Astrocyte of the hippocampus (primary cell): ENCODE measurements at places on chromosomes 5 and 9.

- no peak for DNase-seq
Observed at GRCh38 chr5:96616801-96617200, 45.4 kb upstream of the CAST start.

DNA sequence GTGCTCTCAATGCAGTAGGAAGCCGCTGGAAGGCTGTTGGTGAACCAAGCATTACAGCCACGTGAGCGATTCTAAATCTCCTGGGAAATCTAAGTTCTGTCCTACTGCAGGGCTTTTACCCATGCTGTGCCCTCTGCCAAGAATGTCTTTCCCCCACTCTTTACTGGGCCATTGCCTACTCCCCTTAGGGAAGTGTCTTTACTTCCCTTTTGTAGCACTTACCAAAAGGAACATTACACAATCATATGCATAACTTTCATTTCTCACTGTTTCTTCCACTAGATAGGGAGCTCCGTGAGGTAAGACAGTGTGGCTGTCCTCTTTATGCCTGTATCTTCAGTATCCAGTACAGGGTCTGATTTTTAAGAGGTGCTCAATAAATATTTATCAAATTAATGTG lies 241.7 kb upstream of the NR4A3 start:
- no peak for DNase-seq

DNA sequence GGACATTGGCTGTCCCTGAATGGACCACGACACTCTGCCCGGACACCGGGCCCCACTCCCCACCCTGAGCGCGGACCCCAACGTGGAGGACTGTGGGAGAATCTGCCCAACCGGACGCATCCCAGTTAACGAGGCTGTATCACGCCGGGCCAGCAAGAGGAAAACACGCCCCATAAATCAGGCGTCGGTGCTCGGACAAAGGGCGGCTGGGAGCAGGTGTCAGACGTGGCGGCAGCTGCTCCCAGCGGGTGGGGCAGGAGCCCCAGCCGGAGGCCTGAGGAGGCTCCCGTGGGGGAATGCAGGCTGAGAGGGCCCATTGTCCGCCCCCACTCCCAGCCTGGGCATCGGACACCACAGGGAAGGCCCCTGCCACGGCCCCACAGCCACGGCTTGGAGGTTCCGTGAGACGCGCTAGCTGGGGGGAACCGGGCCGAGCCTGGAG lies 19.2 kb downstream of the NOTCH1 start:
- DNase-seq: no peak

- peak; percentile 48 for DNase-seq
Observed at GRCh38 chr5:151094030-151094851, 13.4 kb upstream of the TNIP1 start.

DNA sequence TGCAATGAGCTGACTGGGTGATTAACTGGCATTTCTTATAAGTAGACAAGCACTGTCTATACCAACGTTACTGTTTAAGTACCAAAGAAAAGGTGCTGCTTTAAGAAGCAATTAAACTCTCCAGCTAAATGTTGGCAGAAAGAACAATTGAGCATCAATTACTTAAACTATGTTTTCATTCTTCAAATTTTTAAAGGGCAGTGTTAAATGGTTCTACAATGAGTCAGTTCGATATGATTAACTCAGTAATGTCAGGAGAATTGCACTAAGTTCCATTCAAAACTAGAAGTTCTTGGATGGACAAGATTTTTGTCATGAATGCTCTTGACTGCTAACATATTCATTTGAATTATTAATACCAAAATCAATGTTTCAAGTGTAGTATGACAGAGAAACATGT lies 593.7 kb downstream of the DNAH5 start:
- DNase-seq: peak; percentile 35

- DNase-seq: peak; percentile 18
Observed at GRCh38 chr5:43674536-43674935, 71.6 kb downstream of the NNT start.

- DNase-seq: peak; percentile 98
Observed at GRCh38 chr5:172902497-172903472, 56.4 kb upstream of the RPL26L1 start.

GRCh38 chr5:26060212-26060611 lies 978.2 kb downstream of the CDH9 start:
- no peak for DNase-seq

DNA sequence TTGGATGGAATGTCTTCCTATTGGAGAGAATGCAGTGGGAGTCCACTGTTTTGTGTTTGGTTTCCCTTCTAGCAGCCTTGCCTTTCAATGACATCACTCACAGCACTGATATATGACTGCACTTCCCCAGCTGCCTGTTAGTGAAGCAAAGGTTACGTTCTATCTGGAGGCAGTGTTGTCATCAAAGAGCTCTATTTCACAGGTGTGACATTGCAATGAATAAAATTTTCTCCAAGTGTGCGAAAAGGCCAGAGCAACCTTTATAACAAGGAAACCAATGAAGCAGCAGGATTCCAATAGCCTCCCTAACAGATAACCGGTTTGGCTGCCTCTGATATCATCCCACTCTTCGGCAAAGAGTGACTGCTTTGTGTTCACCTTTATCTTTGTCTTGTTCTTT lies 523.5 kb upstream of the ZNF608 start:
- no peak for DNase-seq

GRCh38 chr9:92508018-92508820 lies 25.9 kb upstream of the ASPN start:
- no peak for DNase-seq

- peak; percentile 44 for DNase-seq
Observed at GRCh38 chr5:176535101-176535663, 2.0 kb downstream of the RNF44 start.

DNA sequence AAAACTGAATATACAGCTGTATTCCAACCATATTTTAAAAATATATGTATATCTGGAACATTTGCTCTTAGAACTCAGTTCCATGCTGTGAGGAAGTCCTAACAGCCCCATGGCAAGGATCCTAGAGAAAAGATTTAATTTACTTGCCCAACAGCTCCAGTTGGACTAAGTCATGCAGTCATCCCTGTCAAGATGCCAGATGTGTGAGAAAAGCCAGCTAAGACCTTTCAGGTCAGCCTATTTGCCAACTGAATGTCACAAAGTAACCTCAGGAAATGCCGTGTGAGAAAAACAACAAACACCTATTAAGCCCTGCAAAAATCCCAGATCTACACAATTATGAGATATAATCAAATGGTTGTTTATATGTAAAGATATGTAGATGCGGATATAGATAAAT lies 416.3 kb downstream of the NR2F1-AS1 start:
- peak; percentile 83 for DNase-seq

DNA sequence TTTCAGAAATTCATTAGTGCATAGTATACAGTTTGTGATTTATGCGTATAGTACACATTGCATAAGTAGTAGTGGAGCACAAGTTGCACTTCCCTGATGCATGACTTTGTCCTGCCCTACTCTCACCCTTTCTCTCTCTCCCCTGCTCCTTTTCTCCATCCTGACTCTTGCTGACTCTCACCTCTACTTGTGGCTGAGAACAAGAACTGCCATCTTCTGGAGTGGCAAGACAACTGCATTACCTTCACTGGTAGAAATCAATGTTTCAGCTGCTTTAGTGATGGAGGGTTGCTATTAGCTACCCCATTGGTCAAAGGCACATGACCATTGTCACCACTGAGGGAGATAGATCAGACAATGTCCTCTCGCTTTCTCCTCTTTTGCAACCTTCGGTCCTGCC lies 26.9 kb downstream of the SPEF2 start:
- DNase-seq: no peak

GRCh38 chr9:101601904-101602765 lies 7.4 kb upstream of the PPP3R2 start:
- DNase-seq: peak; percentile 68

DNA sequence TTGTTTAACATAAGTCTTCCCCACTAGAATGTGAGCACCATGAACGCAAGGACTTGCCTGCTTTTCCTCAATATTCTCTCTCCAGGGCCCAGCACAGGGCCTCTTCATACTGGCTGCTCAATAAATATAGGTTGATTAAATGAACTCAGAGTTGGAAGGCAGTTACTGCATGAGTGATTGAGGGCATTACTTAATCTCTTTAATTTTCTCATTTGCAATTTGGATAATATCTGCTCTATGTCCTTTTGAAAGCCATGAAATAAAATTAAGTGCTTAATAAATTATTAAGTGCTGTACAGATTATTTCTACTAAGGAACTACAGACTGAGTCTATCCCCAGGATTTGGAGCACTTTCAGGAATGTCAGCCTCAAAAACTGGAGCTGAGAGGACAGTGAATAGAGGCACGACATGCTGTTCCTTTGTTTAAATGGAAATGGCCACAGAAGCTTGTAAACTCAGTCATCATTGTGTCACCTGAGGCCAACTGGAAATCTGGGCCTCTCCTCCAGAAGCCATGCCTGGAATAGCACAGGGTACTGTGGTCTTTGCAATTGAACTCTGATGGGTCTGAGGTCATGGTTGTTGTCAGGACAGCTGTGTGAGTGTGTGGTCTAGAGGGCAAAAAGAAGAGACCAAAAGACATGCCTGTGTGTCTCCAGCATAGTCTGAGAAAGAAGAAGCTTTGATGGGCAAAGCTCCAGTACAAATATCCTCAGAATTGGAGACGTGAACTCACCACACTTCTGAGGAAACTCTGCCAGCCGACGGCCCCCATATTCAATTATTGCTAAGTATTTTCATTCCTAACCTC lies 86.1 kb downstream of the SH3TC2 start:
- peak; percentile 58 for DNase-seq

GRCh38 chr5:172567843-172568242 lies 73.2 kb upstream of the NEURL1B start:
- no peak for DNase-seq

GRCh38 chr5:69467442-69468225 lies 25.0 kb upstream of the OCLN start:
- DNase-seq: no peak

DNA sequence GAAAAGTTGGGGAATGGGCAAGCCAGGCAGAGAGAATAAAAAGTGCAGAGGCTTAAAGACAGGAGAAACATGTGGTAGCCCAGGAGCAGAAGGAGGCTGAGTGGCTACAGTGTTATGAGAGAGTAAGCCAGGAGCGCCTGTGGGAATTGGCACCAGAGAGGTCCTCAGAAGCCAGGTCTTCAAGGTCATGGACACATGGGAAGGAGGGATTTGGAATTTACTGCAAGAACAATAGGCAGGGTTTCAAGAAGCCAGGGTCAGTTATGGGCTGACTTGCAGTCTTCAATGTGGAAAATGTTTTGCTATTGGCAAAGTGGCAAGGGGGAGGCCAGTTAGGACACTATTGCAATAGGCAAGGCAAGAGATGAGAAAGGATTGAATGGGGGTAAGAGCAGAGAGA lies 29.3 kb downstream of the ERAP1 start:
- no peak for DNase-seq

DNA sequence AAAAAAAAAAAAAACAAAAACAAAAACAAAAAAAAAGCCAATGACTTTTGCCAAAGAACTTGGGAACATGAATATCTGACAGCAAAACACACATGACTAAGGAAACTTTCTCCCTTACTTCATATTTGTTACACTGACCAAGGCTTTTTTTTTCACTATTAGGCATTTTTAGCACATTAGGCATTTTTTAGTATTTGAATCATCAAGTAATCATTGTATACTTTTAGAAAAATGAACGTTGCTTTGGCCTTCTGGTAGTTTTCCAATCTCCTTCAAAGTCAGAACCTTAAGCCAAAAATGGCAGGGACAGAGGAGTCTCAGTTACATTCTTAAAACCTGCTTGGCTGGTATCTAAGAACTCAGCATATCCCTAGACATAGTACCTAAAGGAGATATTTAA lies 19.3 kb downstream of the NREP start:
- no peak for DNase-seq

DNA sequence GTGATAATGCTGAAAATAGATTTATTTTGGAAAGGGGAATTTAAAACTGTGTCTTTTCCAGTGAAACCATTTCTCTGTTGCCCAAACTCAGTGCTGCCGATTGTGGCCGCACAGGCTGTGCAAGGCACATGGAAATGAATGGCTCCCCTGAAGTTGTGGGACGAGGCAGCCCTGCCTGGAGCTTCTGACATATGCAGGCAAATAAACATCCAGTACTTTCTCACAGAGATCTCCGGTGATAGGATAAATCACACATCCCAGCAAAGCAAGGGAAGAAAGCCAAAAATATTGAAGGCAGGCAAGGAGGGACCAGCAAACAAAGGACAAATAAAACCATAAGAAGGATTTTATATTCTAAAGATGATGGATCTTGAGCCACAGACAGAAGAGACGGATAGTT lies 464.5 kb downstream of the MTRR start:
- DNase-seq: no peak

- no peak for DNase-seq
Observed at GRCh38 chr5:39373791-39374190, 9.5 kb upstream of the C9 start.

- DNase-seq: no peak
Observed at GRCh38 chr9:127018935-127019334, 103.5 kb downstream of the ANGPTL2 start.

DNA sequence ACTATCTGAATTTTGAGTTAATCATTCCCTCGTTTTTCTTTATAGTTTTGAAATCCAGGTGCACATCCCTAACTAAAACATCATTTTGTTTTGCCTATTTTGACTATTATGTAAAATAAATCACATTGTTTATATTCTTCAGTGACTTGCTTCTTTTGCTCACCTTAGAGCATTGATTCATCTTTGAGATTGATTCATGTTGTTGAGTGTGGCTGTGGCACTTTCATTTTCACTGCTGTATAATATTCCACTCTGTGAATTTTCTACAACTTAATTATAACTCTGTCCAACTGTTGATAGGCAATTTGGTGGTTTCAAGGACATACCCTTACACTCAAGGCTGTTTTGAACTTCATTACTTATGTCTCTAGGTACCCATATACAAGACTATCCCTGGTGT lies 12.5 kb downstream of the NKX2-5 start:
- no peak for DNase-seq

DNA sequence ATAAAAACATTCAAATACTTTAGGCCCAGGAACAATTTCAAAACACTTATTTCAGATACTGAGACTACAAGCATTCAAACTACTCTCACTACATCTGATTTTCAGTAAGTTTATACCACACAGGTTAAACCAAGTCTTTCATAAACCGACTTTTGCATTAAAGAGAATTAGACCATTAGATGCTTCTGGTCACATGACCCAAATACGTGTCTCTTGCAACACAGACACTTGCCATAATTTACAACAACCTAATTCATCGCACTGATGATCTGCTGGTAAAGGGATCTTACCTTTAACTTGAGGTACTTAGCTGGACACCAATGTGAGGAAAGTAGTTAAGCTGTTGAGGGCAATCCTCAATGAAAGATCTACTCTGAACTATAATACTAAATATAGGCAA lies 3.2 kb downstream of the HNRNPH1 start:
- no peak for DNase-seq

GRCh38 chr9:93301911-93302541 lies 118.1 kb downstream of the WNK2 start:
- DNase-seq: no peak

- DNase-seq: peak; percentile 45
Observed at GRCh38 chr5:124979251-124979650, 232.8 kb upstream of the ZNF608 start.
